ENCODE measurements at places on chromosomes 4 and X.

- no peak for DNase-seq
These were observed 15.5 kb upstream of the TDO2 start for GRCh38 chr4:155887847-155888570.

DNA sequence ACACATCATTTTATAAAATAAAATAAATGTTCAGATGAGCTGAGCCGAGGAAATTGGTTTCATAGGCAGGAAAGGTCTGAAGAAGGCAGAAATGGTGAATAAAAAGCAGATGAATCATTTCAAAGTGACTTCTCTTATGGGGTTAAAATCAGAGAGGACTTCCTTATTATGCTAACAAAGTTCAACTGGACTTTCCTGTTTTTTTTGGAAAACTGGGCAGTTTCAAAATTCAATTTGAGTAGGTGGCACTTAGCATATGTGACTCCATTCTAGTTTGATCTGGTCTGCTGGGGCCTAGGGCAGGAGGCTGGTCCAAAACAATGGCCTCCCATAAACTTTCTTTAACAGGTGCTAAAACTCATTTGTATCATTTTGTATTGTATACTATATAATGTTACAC, 1794.9 kb upstream of the TENM3 start:
- DNase-seq, result no peak

- no peak for DNase-seq
These were observed 212.4 kb upstream of the NEIL3 start for GRCh38 chr4:177097291-177097690.

GRCh38 chr4:54687887-54688841, 30.4 kb downstream of the KIT start:
- DNase-seq, result no peak

DNA sequence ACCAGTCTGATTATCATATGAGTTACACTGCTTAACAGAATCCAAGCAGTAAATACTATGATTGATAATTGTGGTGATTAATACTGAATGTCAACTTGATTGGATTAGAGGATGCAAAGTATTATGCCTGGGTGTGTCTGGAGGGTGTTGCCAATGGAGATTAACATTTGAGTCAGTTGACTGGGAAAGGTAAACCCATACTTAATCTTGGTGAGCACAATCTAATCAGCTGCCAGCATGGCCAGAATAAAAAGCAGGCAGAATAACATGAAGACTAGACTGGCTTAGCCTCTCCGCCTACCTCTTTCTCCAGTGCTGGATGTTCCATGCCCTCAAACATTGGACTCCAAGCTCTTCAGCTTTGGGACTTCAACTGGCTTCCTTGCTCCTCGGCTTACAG, 961.3 kb downstream of the ADGRL3 start:
- no peak for DNase-seq
